Activated effector memory CD4-positive, alpha-beta T cell treated with Interleukin-2 at 50 U/mL for 16 hours (primary cell): ENCODE measurements at places on chromosomes 16 and 17.

DNA sequence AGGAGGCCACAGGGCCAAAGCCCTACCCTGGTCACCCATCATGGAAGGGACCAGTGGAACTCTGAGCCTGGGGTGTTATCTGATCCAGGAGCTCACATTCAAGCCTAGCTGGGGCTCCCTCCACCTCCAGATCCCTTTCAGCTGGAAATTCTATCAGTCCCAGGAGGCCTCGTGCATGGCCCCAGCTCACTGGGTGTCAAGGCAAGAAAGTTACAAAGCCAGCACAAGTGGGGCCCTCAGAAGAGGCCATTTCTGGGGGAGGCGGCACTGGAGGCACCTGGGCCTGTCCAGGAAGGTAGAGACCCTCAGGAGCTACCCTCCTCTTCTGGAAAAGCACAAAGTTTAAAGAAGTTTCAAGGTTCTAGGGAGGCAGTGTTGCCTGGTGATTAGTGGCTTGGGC is 4.8 kb downstream of the CA7 start:
- DNase-seq, result no peak

GRCh38 chr17:79749156-79749815 is 18.5 kb downstream of the ENPP7 start:
- no peak for DNase-seq

GRCh38 chr17:2202996-2203575 is 100.5 kb downstream of the SMG6 start:
- DNase-seq, result no peak

GRCh38 chr16:49959552-49960277 is 65.3 kb upstream of the CNEP1R1 start:
- DNase-seq, result no peak

DNA sequence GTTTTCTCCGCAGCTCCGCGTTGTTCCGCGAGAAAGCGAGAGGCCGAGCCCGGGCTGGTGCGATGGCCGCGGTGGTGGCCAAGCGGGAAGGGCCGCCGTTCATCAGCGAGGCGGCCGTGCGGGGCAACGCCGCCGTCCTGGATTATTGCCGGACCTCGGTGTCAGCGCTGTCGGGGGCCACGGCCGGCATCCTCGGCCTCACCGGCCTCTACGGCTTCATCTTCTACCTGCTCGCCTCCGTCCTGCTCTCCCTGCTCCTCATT is 404 bp downstream of the EMC6 start:
- no peak for DNase-seq

DNA sequence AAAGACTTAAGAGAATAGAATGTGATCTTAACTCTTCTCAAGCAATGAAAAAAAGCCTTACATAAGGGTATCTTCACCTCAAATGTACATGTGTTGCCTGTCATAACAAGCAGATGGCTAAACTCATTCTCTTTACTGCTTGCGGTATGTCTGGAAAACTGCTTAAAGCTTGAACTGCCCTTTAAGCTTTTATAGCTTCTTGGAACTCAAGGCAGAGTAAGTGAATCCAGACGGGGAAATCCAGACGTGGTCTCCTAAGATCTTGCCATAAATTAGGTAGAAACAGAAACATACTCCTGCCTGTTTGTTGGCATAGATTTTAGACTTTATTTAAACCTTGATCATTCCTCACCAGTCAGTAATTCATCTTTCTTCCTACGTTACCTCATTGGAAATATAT is 19.6 kb downstream of the CLUAP1 start:
- DNase-seq, result no peak

GRCh38 chr16:2008631-2009163 is 924 bp downstream of the ZNF598 start:
- peak; percentile 5 for DNase-seq

- DNase-seq, result no peak
Measured at GRCh38 chr16:70706948-70707465, 21.2 kb upstream of the MTSS2 start.

DNA sequence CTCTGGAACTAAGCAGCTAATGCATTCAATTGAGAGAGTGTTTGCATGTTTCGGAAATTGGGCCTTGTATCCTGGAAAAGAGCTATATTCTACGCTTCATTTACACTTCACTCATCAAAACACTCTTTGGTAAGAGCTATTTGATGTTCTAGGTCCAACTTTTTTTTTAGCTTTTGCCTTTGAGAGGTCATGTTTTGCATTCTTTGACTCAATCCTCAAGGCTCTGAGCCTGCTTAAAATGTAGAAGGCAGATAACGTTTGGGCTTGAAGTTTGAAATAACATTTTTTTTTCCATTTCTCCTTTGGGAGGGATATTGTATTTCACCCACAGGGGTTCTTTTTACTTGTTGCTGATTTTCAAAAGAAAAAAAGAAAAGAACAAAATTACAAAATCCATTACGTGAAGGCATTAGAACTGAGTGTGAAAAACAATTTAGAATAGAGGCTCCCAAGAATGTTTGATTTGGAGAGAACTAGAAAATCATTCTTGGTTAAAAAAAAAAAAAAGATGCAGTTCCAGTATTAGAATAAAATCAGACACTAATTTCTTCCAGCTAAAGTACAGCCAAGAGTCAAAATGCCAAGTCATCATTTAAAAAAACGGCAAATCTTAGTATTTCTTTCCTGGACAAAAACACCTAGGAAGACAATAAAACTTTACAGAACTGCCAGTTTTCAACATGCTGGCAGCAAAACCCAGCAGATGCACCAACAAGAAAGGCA is 268.5 kb downstream of the GRIN2A start:
- no peak for DNase-seq

DNA sequence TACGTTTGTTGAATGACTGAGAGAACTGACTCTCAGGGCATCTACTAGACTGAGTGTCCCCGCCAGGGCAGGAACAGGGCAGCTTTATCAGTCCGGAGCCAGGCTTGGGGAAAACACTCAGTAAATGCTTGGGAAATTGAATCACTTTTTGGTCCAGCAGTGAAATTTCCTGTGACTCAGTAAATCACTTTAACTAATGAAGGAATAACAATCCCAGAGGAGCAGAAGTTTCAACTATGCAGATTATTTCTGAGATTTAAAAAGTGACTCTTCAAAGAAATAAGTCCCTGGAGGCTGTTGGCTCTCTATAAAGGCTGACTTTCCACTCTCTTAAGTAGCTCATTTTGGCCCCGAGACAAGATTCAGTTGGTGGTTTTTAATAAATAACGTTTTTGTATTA is 101.8 kb downstream of the FOXL1 start:
- DNase-seq, result no peak

- DNase-seq, result peak; percentile 35
Measured at GRCh38 chr17:21098934-21099689, 27.7 kb upstream of the DHRS7B start.

GRCh38 chr16:9098377-9099090 is 7.1 kb downstream of the HAPSTR1 start:
- no peak for DNase-seq

DNA sequence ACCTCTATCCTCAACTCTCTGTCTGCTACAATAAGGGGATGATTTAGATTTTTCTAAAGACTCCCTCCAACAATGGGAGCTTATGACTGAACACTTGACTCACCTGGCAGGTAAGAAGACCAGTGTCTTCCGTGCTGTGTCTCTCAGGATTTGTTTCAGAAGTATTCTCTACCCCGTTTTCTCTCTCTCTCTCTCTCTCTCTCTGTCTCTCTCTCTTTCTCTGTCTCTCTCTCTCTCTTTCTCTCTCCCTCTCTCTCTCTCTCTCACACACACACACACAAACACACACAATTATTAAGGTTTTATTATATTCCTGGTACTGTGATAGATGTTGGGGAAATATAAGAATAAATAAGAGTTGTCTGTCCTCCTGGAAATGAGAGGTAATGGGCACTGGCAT is 263.9 kb downstream of the TOX3 start:
- no peak for DNase-seq

DNA sequence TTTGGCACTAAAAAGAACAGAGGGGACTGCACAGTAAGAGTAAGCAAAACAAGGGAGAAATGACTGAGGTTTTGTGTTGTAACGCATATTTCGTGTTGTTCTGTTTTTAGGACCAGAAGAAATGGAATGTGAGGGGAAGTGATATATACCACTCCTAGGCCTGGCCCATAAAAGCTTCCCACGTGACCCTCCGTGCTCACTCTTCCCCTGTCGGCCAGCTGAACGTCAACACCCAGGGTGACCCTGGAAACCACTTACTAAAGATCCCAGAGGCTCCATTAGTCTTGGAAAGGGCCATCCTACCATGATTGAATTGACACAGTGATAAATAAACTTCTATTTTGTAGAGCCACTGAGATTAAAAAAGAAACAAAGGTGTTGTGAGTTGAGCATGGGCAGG is 79.8 kb downstream of the HELZ start:
- no peak for DNase-seq
